ENCODE measurements at places on chromosomes 6 and 20. TPM values are rescaled to one million over a fixed set of nuclear protein-coding genes. Genes with fewer than 3 reads are reported as not detected.

GRCh38 chr6:92827104-92827503, 592.3 kb downstream of the EPHA7 start:
- peak; percentile 22 for DNase-seq

GRCh38 chr6:129607581-129608186, 102.3 kb downstream of the ARHGAP18 start:
- no peak for DNase-seq

- peak; percentile 72 for DNase-seq
Observed at GRCh38 chr20:58891086-58891717, 38.7 kb downstream of the GNAS start.

GRCh38 chr6:91600561-91600960, 1013.7 kb upstream of the MAP3K7 start:
- no peak for DNase-seq

DNA sequence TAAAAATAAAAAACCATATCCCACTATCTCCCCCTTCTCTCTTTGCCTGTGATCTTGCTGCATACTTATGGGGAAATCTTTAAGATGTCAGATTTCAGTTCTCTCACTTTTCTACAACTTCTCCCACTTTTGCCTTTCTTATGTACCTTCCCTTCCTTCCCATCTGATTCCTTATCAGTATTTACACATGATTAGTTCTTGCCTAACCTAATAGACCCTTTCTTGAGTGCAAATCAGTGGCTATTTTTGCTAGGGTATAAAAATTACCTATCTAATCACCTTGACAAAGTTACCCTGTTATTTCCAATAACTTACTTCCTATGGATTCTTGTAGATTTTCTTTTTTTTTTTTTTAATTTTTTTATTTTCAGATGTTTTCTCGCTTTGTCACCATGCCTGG, 75.7 kb downstream of the PTPRA start:
- no peak for DNase-seq

DNA sequence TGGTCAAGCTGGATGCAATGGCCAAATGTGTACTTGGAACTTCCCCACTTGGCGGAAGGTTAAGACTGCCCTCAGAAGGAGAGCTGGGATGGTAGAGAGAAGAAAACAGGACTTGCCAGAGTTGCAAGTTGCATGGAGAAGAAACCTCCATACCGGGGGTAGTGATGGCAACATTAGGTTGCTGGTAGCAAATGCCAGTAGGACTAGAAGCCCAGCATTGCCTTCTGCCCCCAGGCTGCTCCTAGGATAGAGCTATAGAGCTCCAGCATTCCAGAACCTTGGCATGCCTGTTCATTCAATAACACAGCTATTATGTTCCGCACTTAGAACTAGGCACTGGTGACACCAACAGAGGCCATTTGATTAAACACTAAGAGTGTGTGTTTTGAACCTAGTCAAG, 26.6 kb downstream of the TFEB start:
- no peak for DNase-seq

DNA sequence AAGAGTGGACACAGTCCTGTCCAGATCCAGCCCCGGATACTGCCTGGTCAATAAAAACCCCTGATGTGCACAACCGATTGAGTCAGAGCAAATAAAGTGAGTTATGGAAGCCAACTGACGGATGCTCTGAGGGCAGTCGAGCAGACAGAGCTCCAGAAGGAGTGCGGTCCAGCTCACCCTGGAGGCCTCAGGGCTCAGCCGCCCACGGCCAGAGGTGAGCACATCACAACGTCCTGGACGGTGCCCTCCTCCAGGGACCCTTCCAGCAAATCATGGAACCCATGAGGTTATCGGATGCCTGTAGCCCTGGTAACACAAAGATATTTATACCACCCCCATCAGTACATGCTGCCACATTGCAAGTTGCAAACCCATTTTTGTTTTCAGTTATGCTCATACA, 44.0 kb upstream of the SMOC2 start:
- DNase-seq: no peak

DNA sequence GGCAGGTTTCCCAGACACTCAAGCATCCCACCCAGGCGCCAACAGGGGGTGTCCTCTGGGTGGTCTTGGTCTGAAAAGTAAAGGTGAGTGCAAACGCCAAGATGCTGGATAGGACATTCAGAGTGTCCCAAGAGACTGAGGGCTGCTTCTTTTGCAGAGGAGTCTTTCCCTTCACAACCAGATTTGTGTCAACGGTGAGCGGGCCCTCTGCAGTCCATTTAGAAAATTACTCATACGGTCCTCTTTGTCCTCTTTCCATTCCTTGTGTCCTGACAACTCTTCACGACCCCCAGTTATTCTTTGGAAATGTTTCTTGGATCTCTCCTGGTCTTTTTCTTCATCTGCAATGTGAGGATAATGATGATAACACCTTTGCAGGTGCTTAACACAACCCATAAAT, 257.8 kb downstream of the CDC5L start:
- DNase-seq: no peak

- no peak for DNase-seq
Observed at GRCh38 chr6:43584892-43585570, 9.0 kb downstream of the POLH start.

DNA sequence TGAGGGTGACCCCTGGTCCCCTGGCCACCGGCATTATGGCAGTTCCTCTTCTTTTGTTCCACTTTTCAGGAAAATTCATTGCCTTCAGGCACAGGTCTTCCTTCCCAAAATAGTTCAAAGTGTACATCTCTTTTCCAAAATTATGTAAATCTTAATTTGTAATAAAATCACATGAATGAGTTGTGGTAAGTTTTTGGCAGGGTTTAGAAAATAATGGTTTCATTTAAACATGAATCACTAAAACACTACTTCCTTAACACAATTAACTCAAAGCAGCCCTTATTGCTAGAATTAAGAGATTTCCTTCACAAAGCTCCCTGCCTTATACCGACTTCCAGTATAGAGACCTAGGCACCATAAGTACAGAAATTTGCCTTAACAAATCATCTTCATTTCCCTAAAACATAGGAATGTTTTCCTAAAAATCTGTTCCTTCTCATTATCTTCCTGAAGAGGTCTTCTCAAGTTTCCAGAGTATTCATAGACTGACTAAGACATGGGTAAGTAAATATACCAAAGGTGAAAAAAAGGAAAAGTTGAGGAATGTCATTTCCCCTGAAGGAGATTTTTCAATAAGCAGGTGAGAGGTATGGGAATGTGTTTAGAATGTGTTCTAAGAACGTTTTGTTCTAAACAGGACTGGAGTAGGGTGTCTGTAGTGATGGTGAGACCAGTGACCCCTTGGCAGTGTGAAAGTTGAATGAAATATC, 148.2 kb upstream of the CITED2 start:
- DNase-seq: no peak

DNA sequence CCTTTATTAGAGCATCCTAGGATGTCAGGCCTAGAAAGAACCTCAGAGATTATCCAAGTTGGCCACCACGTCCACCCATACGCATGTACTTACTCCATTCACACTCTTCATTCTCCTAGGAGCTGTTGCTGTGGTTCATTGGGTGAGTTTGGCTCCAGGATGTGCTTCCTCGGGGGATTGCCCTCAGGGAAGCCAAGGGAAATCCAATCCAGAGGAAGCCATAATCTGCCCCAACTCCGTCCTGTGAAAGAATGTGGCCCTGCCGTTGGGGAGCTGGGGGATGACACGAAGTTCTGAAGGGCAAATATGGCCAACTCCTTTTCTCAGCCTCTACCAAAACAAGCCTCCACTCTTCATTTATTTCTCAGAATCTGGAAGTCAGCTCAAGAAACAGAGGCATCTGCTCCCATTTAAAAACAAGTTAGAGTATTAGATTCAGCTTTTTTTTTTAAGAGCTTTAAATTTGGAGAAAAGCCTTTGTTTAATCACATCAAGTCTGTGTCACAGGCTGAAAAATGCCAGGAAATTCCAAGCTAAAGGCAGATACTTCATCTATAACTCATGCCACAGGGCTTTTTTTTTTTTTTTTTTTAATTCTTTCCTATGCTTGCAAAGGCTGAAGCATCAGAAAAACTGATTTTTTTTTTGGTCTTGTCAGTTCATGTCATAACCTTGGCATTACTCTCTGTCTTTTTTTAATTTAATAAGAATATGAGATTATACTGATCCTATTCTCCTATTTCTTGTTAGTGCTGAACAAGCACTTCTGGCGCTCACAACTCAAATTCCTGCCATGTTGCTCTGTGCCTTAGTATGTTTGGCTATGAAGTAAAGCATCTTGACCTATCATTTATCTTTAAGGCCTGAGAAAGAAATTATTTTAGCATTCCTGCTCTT, 480.9 kb upstream of the MARCKS start:
- no peak for DNase-seq

- DNase-seq: no peak
Observed at GRCh38 chr20:58603721-58604120, 47.4 kb upstream of the STX16 start.

GRCh38 chr6:5922230-5922629, 84.5 kb downstream of the NRN1 start:
- no peak for DNase-seq

- DNase-seq: no peak
Observed at GRCh38 chr20:845226-845868, 11.8 kb downstream of the FAM110A start.

DNA sequence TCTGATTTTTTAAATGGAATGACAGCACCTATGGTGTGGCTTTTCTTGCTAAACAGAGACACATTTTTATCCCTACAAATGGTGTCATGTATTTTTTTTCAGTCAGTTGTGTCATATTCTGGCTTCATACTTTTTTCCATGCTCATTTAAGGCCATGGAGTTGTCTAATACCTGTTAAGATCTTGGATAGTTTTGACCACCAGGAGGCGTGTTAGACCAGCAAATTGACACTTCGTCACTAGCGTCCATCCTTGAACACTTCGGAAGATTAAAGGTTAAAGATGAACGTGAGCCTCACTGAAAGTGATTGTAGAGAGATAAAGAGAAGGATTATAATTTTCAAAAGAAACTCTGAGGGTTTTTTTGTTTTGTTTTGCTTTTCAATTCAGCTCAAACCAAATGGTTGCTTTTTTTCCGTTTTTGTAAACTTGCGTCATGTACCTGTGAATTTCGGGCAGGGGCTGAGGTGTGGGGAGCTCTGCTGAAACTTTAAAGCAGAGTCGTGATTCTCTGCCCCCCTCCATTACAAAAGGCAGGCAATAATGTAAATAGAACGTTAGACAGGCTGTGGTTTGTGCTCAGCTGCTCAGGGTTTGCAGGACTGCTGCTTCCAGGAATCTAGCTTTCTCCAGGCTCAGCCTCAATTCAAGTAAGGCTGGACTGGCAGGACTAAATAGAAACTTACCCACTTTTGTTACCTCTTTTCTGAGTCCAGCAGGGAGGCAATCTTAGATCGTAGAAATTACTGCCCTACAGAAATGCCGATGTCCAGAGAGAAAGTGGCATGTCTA, 245.1 kb downstream of the FOXA2 start:
- DNase-seq: peak; percentile 65

GRCh38 chr6:41721414-41721813, 14.0 kb downstream of the TFEB start:
- no peak for DNase-seq

GRCh38 chr6:30840084-30840934, 44.0 kb upstream of the DDR1 start:
- DNase-seq: no peak

GRCh38 chr20:62209850-62210495, 10.1 kb downstream of the HRH3 start:
- DNase-seq: no peak

- no peak for DNase-seq
Observed at GRCh38 chr20:19368351-19368750, 155.9 kb downstream of the SLC24A3 start.

FAM217A gene
- not detected for total RNA-seq

EPB41L1 gene
- total RNA-seq: 1.4 TPM

C6orf58 gene
- total RNA-seq: not detected

OPN5 gene
- total RNA-seq: not detected

VAPB gene
- total RNA-seq: 41.8 TPM

TXLNB gene
- 12.4 TPM for total RNA-seq

DEFB124 gene
- not detected for total RNA-seq

BMP2 gene
- not detected for total RNA-seq
